MCF 10A (cell line): ENCODE measurements at places on chromosomes 2 and 18. TPM values are rescaled to one million over a fixed set of nuclear protein-coding genes. Genes with fewer than 3 reads are reported as not detected.

The GRHL1 gene
- total RNA-seq: 0.96 and 2.0 TPM in 2 replicates

The TSPYL6 gene
- not detected in 2 replicates for total RNA-seq

The SP140L gene
- total RNA-seq: 20.3 and 33.2 TPM in 2 replicates

The LYPD6B gene
- 0.37 TPM in 2 replicates for total RNA-seq

The OBSL1 gene
- total RNA-seq: 29.0 and 29.8 TPM in 2 replicates

The ST8SIA5 gene
- total RNA-seq: not detected in 2 replicates

The CDK15 gene
- total RNA-seq: not detected in 2 replicates
